Breast epithelium (tissue), 4 donors: ENCODE measurements at places on chromosomes 3 and 15. TPM values are rescaled to one million over a fixed set of nuclear protein-coding genes. Genes with fewer than 3 reads are reported as not detected.

GRCh38 chr15:63388511-63388910 is 6.9 kb upstream of the CA12 start:
- H3K27me3 ChIP-seq = no peaks in the 10 kb centered on the region
- H3K4me1 ChIP-seq = no peaks in the 10 kb centered on the region
- DNase-seq = no peak
- H3K36me3 ChIP-seq = no peaks in the 10 kb centered on the region

DNA sequence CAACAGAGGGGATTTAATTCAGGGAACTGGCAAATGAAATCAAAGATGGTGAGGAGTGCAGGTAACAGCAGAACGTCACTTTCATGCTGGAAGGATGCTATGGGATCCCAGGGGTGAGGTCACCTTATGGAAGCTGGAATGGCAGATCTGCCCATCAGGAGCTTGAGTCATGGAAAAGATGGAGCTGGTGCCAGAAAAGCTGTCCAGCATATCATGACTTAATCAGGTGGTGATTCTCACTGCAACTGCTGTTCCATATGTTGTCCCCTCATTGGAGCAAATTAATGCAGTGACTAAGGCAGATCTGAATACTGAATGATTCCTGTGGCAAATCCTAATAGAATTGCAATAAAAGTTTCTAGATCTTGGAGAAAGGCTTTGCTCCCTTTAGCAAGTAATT is 38.4 kb downstream of the HHLA2 start:
- DNase-seq = no peak
- no peak overlapping the region for H3K4me3 ChIP-seq
- H3K4me1 ChIP-seq = no peaks in the 10 kb centered on the region
- H3K27me3 ChIP-seq = no peaks in the 10 kb centered on the region

DNA sequence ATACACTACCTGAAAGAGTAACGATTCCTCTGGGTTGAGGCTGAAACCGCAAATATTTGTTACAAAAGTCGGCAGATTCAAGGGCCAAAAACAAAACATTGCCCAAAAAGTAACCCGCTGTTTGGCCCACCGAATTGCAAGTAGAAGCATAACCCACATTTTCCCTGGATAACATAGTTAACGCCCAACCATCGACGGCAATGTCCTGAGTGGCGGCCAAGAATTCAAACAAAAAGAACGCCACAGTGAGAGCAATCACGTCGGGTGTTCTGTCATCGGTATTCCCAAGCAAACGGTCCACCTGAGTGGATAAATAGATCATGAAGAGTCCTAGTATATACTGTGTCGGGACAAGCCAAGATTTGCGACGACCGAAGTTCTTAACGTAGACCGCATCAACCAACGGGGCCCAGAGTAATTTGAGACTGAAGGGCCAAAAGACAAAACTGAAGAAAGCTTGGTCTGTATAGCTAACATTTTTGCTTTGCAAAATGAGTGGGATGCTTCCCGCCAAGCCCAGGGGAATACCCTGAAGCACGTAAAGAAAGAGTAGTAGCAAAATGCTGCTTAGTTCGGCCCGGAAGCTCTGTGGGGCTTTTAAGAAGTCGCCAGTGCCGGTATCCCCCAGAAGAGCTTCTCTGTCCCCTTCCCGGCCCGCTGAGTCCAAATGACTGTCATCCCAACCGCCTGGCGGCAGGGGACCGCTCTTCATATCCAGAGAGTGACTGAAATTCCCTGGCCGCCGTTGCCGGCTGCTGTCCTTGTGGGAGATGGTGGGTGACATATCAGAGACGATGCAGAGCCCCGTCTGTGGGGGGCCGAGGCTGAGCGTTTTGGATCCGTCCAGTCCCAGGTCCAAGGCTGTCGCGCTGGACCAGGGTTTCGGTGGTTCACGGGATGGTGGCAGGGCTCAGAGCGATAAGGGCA is 750 bp downstream of the SLC33A1 start:
- peak overlapping the region; percentile 98 for H3K27ac ChIP-seq
- peaks cover 21% of the 10 kb centered on the region for H3K4me1 ChIP-seq
- no peaks in the 10 kb centered on the region for H3K27me3 ChIP-seq
- peak overlapping the region; percentile 87 for H3K4me3 ChIP-seq
- no peaks in the 10 kb centered on the region for H3K36me3 ChIP-seq

DNA sequence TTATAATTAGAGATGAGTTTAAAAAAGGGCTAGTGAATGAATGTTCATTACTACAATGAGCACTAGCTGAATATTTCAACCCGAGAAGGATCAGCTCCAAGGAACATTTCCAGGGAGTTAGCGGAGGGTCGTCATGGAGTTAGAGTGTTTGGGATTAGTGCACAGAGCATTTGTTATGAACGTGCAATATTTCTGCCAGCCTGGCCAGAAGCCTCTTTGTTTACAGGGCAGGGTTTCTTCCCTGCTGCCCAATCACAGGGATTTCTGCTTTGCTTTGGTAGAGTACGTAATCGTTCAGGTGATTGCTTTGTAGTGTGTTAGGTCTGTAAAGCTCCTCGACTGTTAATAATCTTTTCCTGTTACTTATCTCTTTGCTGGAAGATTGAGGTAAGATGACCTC is 5.9 kb downstream of the CGNL1 start:
- H3K4me1 ChIP-seq = peaks cover 5% of the 10 kb centered on the region
- H3K36me3 ChIP-seq = no peaks in the 10 kb centered on the region
- H3K27me3 ChIP-seq = no peaks in the 10 kb centered on the region
- DNase-seq = no peak
- peak overlapping the region; percentile 56 for H3K27ac ChIP-seq
- no peak overlapping the region for H3K4me3 ChIP-seq

The PGBD4 gene
- total RNA-seq = 0.64 TPM

GRCh38 chr3:107045791-107046190 is 331.4 kb upstream of the CCDC54 start:
- DNase-seq = no peak
- H3K36me3 ChIP-seq = no peaks in the 10 kb centered on the region
- no peaks in the 10 kb centered on the region for H3K27me3 ChIP-seq
- H3K27ac ChIP-seq = no peak overlapping the region
- H3K4me3 ChIP-seq = no peak overlapping the region

The CFAP92 gene
- total RNA-seq = 0.66 TPM

- DNase-seq = no peak
- H3K27me3 ChIP-seq = no peaks in the 10 kb centered on the region
- no peak overlapping the region for H3K4me3 ChIP-seq
- no peaks in the 10 kb centered on the region for H3K36me3 ChIP-seq
Observed at GRCh38 chr3:22089284-22089683, 338.3 kb upstream of the ZNF385D start.

DNA sequence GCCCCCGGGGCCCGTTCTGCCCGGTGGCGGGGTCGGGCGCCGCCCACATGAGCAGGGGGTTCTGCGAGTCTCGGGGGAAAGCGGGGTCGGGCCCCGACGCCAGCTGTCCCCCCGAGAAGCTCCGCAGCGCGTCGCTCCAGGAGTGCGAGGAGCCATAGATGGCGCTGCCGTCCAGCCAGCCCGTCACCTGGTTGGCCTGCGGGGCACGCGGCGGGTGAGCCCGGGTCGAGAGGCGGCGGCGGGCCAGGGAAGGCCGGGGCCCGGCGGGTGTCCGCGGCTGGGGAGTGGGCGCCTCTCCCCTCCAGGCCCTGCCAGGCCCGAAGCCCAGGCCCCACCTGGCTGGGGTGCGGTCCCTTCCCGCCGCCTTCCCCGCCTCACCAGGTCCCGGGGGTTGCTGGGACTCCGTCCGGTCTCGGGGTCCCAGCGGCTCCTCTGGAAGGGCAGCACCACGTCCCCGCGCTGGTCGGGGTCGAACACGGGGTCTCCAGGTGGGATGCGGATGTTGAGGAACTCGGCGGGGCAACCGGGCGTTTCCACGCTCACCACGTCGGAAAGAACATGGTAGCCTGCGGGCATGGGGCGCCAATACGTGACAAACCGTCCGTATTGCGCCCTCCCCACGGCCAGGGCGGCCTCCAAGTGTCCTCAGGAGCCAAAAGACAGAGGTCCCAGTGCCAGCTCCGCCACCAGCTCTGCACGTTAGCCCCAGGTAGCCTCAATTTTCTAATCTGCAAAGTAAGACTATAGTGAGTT is 2.4 kb downstream of the DUOX2 start:
- peaks cover under 1% of the 10 kb centered on the region for H3K4me1 ChIP-seq
- no peak overlapping the region for H3K4me3 ChIP-seq
- H3K27ac ChIP-seq = no peak overlapping the region
- H3K36me3 ChIP-seq = no peaks in the 10 kb centered on the region
- peaks cover 80% of the 10 kb centered on the region for H3K27me3 ChIP-seq
- DNase-seq = no peak

The CCDC54 gene
- 0.33 TPM for total RNA-seq

DNA sequence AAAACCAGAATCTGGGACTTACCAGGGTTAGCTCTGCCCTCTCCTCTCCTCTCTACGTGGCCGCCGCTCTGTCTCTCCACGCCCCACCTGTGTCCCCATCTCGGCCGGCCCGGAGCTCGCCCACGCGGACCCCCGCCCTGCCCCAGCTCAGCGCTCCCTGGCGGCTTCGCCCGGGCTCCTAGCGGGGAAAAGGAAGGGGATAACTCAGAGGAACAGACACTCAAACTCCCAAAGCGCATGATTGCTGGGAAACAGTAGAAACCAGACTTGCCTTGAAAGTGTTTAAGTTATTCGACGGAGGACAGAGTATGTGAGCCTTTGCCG is 5.4 kb downstream of the ISL2 start:
- H3K27ac ChIP-seq = no peak overlapping the region
- H3K4me1 ChIP-seq = peaks cover 12% of the 10 kb centered on the region
- H3K27me3 ChIP-seq = peaks cover 100% of the 10 kb centered on the region
- DNase-seq = no peak

DNA sequence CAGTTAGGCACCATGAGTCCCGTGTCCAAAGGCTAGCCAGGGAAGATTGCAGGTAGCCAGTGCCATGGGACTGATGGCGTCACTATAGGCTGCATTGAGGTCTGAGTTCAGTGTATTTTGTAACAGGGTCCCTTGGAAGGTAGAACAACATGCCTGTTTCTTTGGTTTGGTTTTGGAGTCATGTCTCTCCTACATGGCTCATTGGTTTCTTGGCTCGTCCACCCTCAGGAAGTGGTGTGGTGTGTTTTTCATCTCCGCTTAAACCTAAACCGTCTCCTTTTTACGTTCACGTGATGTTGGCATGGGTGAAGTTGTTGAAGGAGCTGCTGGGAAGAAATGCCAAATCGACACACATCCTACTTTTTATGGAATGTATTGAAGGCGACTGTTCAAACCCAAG is 71.6 kb downstream of the FLNB start:
- H3K27me3 ChIP-seq = no peaks in the 10 kb centered on the region
- no peak overlapping the region for H3K27ac ChIP-seq
- no peak overlapping the region for H3K4me3 ChIP-seq
- H3K36me3 ChIP-seq = no peaks in the 10 kb centered on the region
- H3K4me1 ChIP-seq = no peaks in the 10 kb centered on the region

GRCh38 chr3:73603762-73604171 is 21.0 kb downstream of the PDZRN3 start:
- peaks cover 4% of the 10 kb centered on the region for H3K4me1 ChIP-seq
- H3K27ac ChIP-seq = peak overlapping the region; percentile 41
- no peak overlapping the region for H3K4me3 ChIP-seq
- H3K27me3 ChIP-seq = no peaks in the 10 kb centered on the region
- H3K36me3 ChIP-seq = no peaks in the 10 kb centered on the region
- DNase-seq = no peak

DNA sequence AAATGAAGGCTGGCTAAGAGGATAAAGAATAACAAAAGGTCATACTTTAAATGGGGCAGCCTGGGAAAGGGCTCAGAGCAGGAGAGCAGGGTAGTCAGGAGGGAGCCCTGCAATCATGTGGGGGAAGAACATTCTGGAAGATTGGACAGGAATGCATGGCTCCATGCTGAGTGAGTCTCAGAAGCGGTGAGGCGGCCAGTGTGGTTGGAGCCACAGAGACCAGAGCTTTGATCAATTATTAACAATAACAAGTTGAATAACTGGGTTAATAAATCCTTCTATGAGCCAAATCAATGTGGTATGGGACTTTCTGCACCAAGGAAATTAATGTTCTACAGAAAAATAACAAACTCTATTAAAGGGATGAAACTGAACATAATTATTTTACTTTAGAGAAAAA is 57.9 kb upstream of the DCUN1D1 start:
- DNase-seq = no peak
- H3K4me3 ChIP-seq = no peak overlapping the region
- no peaks in the 10 kb centered on the region for H3K27me3 ChIP-seq
- peaks cover under 1% of the 10 kb centered on the region for H3K36me3 ChIP-seq

DNA sequence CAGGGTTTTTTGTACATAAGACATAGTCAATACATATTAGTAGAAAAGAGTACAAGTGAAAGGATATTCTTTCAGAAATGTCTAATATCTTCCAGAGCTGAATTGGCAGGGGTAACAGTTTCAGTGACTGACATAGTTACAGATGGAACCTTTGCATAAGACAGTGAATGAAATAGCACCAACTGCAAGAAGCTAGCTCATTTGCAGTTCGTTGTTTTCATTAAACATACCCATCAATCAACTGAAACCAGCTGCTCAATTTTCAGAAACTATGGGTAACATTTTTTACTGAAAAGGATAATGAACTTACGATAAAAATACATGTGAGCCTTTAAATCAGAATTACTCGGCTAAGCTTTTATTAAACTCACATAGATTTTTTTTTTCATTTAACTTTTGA is 93.9 kb upstream of the EPHA3 start:
- no peaks in the 10 kb centered on the region for H3K4me1 ChIP-seq
- H3K36me3 ChIP-seq = no peaks in the 10 kb centered on the region
- H3K27me3 ChIP-seq = no peaks in the 10 kb centered on the region
- H3K27ac ChIP-seq = no peak overlapping the region
- H3K4me3 ChIP-seq = no peak overlapping the region

DNA sequence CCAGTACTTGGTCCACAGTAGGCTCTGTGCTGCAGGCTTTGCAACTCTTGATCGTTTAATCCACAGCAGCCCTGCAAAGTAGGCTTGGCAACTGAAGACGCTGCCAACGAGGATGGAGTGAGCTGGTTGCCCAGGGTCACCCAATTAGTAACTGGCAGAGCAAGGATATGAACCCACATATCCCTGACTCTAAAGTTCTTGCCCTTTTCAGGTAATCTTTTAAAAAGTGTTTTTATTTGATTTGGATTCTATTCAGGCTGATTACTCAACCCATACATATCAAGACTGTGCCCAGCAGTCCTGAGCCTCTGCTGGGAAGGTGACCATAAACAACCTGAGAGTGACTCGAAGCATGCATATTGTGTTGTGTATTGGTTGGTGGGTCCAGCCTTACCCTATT is 50.3 kb downstream of the PSMD6 start:
- no peak overlapping the region for H3K4me3 ChIP-seq
- DNase-seq = no peak
- no peaks in the 10 kb centered on the region for H3K27me3 ChIP-seq
- H3K27ac ChIP-seq = peak overlapping the region; percentile 39
- no peaks in the 10 kb centered on the region for H3K36me3 ChIP-seq

GRCh38 chr15:91214675-91215590 is 114.9 kb downstream of the SV2B start:
- no peaks in the 10 kb centered on the region for H3K4me1 ChIP-seq
- no peaks in the 10 kb centered on the region for H3K27me3 ChIP-seq
- no peaks in the 10 kb centered on the region for H3K36me3 ChIP-seq
- H3K27ac ChIP-seq = no peak overlapping the region

- no peak overlapping the region for H3K4me3 ChIP-seq
- H3K27ac ChIP-seq = no peak overlapping the region
- H3K4me1 ChIP-seq = no peaks in the 10 kb centered on the region
- H3K36me3 ChIP-seq = no peaks in the 10 kb centered on the region
- DNase-seq = no peak
- H3K27me3 ChIP-seq = no peaks in the 10 kb centered on the region
Observed at GRCh38 chr3:14328422-14328821, 74.0 kb upstream of the SLC6A6 start.

- DNase-seq = no peak
- H3K27me3 ChIP-seq = no peaks in the 10 kb centered on the region
- no peaks in the 10 kb centered on the region for H3K36me3 ChIP-seq
- no peaks in the 10 kb centered on the region for H3K4me1 ChIP-seq
- no peak overlapping the region for H3K27ac ChIP-seq
Observed at GRCh38 chr3:98182196-98182595, 15.7 kb downstream of the OR5H15 start.

- H3K27me3 ChIP-seq = no peaks in the 10 kb centered on the region
- no peaks in the 10 kb centered on the region for H3K4me1 ChIP-seq
- H3K27ac ChIP-seq = no peak overlapping the region
- no peak overlapping the region for H3K4me3 ChIP-seq
Observed at GRCh38 chr3:110806924-110807323, 264.7 kb upstream of the NECTIN3 start.
